ENCODE measurements at places on chromosomes 4 and X. TPM values are rescaled to one million over a fixed set of nuclear protein-coding genes. Genes with fewer than 3 reads are reported as not detected.

The SLC9B1 gene
- 0.77 TPM for total RNA-seq

The SHISA3 gene
- total RNA-seq = not detected

DNA sequence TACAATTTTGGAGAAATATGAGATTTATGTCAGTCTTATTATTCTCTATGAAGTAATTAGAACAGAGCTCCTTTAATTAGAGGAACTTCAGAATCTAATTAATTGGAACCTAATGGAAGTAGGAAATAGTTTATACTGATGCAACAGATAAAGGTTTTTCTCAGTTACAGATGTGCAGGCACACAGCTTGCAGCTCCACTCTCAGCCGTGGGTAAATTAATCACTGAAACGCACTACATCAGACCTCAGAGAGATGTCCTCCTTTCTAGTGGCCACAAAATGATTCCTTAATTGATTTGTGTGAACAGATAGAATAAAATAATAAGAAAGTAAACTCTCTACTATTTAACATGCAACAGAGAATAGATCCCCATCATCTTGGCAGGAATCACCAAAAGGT is 21.5 kb upstream of the NPY2R start:
- H3K27ac ChIP-seq = no peak overlapping the region
- H3K4me3 ChIP-seq = no peak overlapping the region
- H3K36me3 ChIP-seq = no peaks in the 10 kb centered on the region

- no peak overlapping the region for H3K4me3 ChIP-seq
- no peak for DNase-seq
- H3K27ac ChIP-seq = no peak overlapping the region
Observed at GRCh38 chr4:22463179-22463578, 52.7 kb downstream of the ADGRA3 start.
